Esophagus muscularis mucosa (tissue), 4 donors: ENCODE measurements at places on chromosomes 7 and 10. TPM values are rescaled to one million over a fixed set of nuclear protein-coding genes. Genes with fewer than 3 reads are reported as not detected.

GRCh38 chr7:100921039-100921438 lies 25.4 kb upstream of the ACHE start:
- H3K36me3 ChIP-seq, result no peaks in the 10 kb centered on the region
- no peak overlapping the region for H3K27ac ChIP-seq
- H3K4me3 ChIP-seq, result no peak overlapping the region
- H3K27me3 ChIP-seq, result peaks cover 3% of the 10 kb centered on the region

GRCh38 chr7:156652886-156653568 lies 12.5 kb downstream of the RNF32 start:
- no peaks in the 10 kb centered on the region for H3K36me3 ChIP-seq
- no peak overlapping the region for H3K4me3 ChIP-seq
- no peak overlapping the region for H3K27ac ChIP-seq
- DNase-seq, result no peak
- no peaks in the 10 kb centered on the region for H3K4me1 ChIP-seq
- no peaks in the 10 kb centered on the region for H3K27me3 ChIP-seq

GRCh38 chr10:116265686-116266085 lies 7.3 kb downstream of the GFRA1 start:
- no peak overlapping the region for H3K27ac ChIP-seq
- no peak overlapping the region for H3K4me3 ChIP-seq
- H3K36me3 ChIP-seq, result no peaks in the 10 kb centered on the region
- peak; percentile 50 for DNase-seq
- H3K4me1 ChIP-seq, result no peaks in the 10 kb centered on the region

DNA sequence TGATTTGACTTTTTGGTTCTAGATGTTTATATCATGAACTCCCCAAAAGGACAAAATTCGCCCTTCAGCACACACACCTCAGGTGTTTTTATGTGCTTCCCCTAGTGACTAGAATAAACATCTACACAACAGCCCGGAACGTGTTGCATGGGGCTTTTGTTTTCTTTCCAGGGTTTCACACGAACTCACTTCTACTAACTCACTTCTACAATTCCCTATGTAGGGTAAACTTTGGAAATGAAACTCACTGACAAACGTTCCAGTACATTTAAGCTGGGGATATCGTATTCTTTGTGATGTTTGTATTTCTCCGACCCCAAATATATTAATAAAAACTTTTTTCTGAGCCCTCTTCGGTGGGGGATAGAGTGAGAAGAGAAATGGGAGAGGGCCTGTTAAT lies 1.4 kb downstream of the TRA2A start:
- DNase-seq, result peak; percentile 77
- no peaks in the 10 kb centered on the region for H3K27me3 ChIP-seq
- H3K4me1 ChIP-seq, result peaks cover 56% of the 10 kb centered on the region
- H3K36me3 ChIP-seq, result no peaks in the 10 kb centered on the region
- H3K4me3 ChIP-seq, result peak overlapping the region; percentile 99

GRCh38 chr7:108413782-108414492 lies 42.3 kb downstream of the NRCAM start:
- H3K4me1 ChIP-seq, result no peaks in the 10 kb centered on the region
- no peaks in the 10 kb centered on the region for H3K27me3 ChIP-seq
- H3K36me3 ChIP-seq, result no peaks in the 10 kb centered on the region
- no peak for DNase-seq

DNA sequence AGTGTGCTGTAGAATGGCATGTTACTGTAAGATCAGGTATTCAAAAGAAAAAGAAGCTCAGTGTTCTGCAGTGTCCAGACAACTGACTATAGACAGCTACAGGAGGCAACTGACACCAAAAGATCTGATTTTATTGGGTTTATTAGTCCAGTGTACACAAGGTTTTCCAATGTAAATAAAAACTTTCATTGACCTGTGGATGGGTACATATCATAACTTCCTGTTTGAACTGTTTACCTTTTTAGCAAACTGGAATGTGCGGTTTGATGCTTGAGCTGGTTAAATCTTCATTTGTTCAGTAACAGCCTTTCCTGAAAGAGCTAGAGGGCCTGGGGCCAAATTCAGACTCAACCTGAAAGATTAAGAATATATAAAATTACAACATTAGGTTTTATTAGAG lies 172.6 kb upstream of the SP8 start:
- no peaks in the 10 kb centered on the region for H3K4me1 ChIP-seq
- no peak for DNase-seq
- H3K27me3 ChIP-seq, result no peaks in the 10 kb centered on the region
- H3K27ac ChIP-seq, result no peak overlapping the region
- H3K4me3 ChIP-seq, result no peak overlapping the region
- H3K36me3 ChIP-seq, result no peaks in the 10 kb centered on the region

SPDYE5 gene
- not detected for total RNA-seq

KMT2E gene
- total RNA-seq, result 109 TPM

CPA4 gene
- total RNA-seq, result not detected

SHH gene
- total RNA-seq, result not detected

CHST3 gene
- total RNA-seq, result 40.1 TPM

MYOZ1 gene
- 0.29 TPM for total RNA-seq
